ENCODE measurements at places on chromosomes 6 and 20.

DNA sequence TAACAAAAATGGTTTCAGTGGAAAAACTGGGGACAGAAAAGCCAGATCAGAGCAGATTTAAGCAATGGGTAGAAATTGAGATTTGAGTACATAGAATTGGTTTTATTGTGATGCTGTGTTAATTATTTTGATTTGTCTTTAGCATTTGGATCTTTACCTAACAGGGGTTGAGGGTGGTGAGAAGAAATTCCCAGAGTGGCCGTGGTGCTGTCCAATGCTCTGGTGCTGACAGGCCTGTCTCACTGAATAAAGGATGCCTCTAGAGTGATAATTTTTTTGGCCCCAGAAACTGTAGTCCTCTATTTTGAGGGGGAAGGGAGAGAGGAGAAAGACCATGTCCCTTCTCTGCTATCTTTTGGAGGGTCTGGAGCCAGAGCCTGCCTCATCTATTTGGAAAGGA, 79.1 kb downstream of the LYRM2 start:
- no peak for DNase-seq

GRCh38 chr6:132830334-132830751, 16.0 kb downstream of the RPS12 start:
- no peak for DNase-seq

DNA sequence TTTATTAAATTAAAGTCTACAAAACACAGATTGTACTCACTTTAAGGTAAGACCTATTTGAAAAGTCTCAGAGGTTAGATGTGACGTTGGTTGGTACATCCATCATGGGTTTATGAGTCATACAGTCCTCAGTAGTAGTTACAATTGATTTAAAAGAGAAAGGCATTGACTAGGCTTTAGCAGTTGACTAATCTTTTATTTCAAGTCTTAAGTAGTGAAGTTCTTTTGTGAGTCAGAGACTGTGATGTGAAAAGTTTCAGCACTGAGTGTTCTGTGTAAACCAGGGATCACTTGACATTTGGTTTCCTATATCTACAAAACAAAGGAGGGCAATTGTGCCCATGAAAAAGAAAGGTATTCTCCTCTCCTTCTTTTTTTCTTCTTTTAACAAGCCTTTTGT, 221.3 kb downstream of the GRIK2 start:
- no peak for DNase-seq

DNA sequence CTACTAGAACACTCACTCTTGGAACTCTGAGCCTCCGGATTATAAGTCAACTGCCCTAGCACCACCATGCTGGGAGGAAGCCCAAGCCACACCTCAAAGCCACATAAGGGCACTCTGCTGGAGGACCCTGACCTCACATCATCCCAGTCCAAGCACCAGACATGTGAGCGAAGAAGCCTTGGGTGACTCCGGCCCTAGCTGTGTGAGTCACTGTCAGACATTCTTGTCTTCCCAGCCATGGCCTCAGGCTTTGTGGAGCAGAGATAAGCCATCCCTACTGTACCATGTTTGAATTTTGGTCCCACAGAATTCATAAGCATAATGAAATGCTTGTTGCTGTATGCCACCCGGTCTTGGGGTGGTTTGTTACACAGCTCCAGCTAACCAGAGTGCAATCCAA, 247.7 kb downstream of the SOD2 start:
- no peak for DNase-seq

DNA sequence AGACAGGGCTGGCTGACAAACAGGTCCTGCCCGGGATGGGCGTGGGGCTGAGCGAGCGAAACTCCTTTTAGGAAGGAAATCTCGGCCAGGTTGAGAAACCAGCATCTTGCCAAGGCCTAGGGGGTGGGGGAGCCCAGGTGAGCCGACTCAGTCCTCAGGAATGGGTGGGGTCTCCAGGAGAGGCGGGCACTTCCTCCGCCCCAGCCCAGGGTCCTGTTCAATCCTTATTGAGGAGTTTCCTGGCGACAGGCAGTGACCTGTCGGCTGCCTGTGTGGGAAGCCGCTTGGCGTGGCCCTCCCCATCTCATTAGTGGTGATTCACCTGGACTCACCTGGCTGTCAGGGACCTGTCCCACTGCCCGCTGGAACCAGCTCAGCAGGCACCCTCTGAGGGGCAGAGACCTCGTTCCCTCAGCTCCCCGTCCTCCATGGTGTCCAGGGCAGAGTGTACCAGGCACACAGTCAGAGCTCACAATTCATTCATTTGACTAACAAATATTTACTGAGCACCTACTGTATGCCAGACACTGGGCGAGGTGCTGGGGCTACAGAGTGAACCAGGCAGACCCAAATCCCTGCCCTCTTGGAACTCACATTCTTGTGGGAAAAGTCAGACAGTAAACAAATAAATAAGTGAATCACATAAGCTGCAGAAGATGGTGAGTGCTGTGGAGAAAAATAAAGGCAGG, 51.1 kb downstream of the FGD2 start:
- DNase-seq = no peak

DNA sequence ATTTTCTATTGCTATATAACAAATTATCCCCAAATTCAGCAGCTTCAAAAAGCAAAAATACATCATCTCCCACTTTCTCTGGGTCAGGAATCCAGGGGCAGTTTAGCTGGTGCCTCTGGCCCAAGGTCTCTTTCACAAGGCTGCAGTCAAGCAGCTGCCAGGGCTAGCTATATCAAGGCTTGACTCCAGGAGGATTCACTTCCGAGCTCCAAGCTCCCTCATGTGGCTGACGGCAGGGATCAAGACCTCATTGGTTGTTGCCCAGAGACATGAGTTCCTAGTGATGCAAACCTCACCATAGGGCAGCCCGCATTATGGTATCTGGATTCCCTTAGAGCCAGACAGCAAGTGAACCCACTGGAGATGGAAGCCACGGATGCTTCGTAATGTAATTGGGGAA, 1.3 kb upstream of the VNN1 start:
- no peak for DNase-seq

DNA sequence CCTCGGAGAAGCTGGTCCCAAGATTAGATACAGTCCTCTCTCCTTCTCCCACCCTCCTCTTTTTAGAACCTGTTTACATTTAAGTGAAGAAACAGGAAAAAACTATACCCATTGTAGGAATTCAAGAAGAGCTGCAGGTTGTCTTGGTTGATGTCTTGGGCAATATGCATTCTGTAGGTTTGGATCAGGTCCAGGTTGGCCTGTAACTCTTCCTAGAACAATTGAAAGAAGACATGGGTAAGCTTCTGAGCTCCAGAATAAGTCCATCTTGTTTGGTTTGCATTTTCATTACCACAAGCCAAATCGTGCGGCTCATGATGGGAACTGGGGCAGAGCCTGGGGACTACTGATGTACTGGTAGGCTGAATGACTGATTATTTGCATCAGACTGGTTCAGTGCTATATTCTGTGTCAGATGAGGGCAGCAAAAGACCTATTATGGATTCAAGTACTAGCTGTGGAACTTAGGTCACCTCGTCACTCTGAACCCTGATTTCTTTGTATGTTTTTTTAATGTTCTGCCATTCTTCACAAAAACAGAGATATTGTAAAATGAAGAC, 20.3 kb upstream of the SLA2 start:
- no peak for DNase-seq

- no peak for DNase-seq
These were observed 133.6 kb downstream of the NCOA3 start for GRCh38 chr20:47635256-47635655.

DNA sequence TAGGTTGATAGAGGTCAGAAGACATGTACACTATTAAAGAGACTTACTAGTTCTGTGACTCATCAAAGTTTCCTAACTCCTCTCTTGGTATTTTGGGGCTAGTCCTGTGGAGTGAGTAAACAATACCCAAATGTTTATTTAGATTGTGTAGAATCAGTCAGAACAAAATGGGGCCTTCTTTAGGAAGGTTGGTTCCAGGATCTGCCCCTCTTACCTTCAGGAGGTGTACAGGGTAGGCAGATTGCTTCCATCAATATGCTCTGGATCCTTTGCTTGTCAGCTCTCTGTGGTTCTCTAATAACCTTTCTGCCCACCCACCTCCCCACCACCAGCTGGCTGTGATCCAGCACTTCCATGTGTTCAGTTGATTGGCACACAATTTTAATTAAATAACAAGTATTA, 107.0 kb downstream of the POPDC3 start:
- DNase-seq = no peak

GRCh38 chr20:2631228-2631627, 21.2 kb upstream of the NOP56 start:
- DNase-seq = no peak

DNA sequence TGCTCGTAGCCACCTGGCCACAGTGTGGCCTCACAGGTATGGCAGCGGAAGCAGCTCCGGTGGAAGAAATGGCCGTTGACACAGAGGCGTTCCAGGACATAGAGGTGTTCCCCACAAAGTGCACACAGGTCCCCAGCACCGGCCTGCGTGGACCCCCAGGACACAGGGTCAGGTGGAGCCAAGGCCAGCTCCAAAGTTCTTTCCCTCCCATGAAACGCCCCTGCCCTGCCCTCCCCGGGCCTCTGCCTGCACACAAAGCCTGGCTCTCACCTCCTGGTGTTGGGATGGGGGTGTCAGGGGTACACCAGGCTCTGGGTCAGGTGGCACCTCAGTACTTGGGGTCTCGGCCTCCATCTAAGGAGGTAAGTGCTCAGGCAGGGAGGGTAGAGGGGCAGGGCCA, 6.6 kb downstream of the SMPD2 start:
- DNase-seq = no peak

GRCh38 chr6:30759575-30760239, 15.4 kb upstream of the IER3 start:
- no peak for DNase-seq

DNA sequence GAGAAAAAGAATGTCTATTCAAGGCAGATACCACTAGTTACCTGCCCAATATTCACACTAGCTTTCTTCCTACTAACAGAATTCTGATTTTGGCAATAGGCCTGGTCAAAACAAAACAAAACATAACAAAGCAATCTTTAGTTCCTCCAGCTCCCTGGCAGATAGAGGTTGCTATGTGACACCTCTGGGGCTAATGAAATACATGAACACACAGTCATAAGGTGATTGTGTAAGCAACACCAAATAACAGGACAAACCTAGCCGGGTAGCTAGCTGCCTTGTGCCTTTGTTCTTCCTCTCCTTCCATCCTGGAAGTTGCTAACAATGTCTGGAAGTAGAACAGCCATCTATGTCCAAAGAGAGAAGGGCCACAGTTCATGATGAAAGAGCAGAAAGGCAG, 6.0 kb upstream of the HMGN3 start:
- DNase-seq = no peak

GRCh38 chr6:126447367-126447766, 107.5 kb downstream of the CENPW start:
- DNase-seq = no peak

DNA sequence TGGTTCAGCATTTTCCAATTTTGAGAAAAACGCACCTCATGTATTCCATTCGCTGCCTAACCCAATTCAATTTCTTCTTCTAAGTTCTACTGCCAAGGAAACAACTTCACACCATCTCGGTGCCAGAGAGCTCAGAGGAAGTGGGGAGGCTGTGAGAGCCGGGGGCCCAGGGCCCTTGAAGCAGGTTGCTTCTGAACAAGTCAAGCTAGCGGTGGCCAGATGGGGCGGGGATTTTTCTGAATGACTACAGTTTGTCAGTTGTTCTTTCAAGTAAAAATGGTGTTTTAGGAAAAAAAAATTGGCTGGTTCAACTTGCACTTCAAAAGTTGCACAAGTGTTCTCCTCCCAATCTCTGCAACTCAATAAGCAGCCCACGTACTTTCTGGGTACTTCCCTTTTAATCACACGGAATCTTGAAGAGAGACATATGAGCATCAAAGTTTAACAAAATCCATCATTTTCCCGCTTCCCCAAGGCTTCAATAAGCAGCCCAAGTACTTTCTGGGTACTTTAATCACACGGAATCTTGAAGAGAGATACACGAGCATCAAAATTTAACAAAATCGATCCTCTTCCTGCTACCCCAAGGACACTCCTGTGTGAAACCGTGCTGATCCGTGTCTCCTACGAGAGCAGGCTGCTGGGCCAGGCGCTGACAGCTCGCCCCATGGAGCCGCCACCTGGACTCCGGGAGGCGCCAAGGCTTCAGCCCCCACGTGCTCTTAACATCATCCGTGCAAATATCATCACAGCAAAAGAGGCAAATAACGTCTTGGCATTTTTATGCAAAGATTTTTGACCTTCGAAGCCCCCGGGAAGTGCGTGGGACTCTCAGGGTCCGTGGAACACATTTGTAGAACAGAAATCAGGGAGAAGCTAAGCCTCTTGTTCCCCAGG, 186.7 kb upstream of the PDE10A start:
- DNase-seq = no peak

DNA sequence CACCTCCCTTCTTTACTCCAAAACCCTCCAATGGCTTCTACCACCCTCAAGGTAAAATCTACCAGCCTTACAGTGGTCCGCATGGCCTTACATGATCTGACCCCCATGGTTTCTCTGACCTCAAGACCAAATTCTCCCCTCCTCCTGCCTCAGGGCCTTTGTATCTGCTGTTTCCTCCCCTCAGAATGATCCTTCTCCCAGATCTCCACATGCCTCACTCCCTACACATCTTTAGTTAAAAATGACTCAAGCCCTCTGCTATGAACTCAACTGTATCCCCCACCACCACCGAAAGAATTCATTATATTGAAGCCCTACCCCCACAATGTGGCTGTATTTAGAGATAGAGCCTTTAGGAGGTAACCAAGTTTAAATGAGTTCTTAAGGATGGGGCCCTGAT, 4.1 kb downstream of the SLC23A2 start:
- no peak for DNase-seq

- DNase-seq = no peak
These were observed 52.7 kb upstream of the PTGIS start for GRCh38 chr20:49620364-49621240.

GRCh38 chr6:80959034-80959433, 793.4 kb downstream of the TENT5A start:
- no peak for DNase-seq

- no peak for DNase-seq
These were observed 228.7 kb downstream of the BCKDHB start for GRCh38 chr6:80335121-80335531.

DNA sequence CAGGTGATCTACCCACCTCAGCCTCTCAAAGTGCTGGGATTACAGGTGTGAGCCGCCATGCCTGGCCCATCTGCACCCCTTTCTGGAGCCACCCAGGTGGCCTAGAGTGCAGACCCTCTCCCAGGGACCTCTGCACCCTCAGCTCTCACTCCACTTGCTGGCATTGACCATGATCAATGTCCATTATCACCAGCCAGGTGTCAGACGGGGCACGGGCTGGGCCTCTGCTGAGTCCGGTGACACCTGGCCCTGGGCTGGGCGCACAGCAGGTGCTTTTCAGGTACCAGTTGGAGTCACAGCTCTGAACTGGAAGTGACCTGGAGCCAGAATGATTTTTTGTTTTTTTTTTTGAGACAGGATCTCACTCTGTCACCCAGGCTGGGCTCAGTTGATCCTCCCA, 91.8 kb upstream of the PMEPA1 start:
- DNase-seq = no peak
